ENCODE measurements at places on chromosomes 16 and 17. TPM values are rescaled to one million over a fixed set of nuclear protein-coding genes. Genes with fewer than 3 reads are reported as not detected.

MPV17L gene
- total RNA-seq, result 5.8 TPM

FOXL1 gene
- total RNA-seq, result 1.9 TPM

EPX gene
- not detected for total RNA-seq

MARCHF10 gene
- 1.5 TPM for total RNA-seq

MT4 gene
- not detected for total RNA-seq

CPNE7 gene
- total RNA-seq, result 47.2 TPM

Measured in A549 treated with ZK216348 at 1 μM for 4 hours (cell line).